GF-D8 (cell line): ENCODE measurements at places on chromosomes 4 and X.

DNA sequence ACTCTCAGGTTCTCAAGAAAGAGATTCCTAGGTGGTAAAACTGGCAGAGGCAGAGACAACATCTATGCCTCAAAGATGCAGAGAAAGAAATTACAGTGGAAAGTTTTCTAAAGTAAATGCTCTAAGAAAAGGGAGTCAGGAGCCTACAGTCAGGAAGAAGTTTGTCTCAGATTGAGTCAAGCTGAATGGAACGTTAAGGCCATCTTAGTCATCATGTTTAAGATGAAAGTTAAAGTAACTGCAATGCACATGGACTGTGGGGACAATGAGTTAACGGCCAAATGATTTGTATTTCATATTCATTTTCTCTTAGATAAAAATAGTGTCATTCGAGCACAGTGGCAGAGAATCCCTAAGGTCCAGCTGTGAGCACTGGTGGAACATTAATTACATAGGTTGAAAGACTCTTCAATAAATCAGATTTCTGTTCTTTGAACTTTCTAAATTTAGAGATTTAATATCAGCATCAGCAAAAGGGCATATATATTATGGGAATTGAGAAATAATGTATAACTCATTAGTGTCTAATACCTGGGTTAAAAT, 384.6 kb downstream of the DTHD1 start:
- DNase-seq: no peak

DNA sequence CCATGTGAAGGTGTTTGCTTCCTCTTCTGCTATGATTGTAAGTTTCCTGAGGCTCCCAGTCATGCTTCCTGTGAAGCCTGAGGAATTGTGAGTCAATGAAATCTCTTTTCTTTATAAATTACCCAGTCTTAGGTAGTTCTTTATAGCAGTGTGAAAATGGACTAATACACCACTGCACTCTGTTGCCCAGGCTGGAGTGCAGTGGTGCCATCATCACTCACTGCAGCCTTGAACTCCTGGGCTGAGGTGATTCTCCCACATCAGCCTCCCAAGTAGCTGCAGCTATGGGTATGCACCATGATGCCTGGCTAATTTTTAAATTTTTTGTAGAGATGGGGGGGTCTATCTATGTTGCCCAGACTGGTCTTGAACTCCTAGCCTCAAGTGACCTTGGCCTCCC, 15.8 kb upstream of the IGFBP7 start:
- DNase-seq: no peak

GRCh38 chr4:119190354-119190753, 22.2 kb upstream of the USP53 start:
- DNase-seq: no peak

DNA sequence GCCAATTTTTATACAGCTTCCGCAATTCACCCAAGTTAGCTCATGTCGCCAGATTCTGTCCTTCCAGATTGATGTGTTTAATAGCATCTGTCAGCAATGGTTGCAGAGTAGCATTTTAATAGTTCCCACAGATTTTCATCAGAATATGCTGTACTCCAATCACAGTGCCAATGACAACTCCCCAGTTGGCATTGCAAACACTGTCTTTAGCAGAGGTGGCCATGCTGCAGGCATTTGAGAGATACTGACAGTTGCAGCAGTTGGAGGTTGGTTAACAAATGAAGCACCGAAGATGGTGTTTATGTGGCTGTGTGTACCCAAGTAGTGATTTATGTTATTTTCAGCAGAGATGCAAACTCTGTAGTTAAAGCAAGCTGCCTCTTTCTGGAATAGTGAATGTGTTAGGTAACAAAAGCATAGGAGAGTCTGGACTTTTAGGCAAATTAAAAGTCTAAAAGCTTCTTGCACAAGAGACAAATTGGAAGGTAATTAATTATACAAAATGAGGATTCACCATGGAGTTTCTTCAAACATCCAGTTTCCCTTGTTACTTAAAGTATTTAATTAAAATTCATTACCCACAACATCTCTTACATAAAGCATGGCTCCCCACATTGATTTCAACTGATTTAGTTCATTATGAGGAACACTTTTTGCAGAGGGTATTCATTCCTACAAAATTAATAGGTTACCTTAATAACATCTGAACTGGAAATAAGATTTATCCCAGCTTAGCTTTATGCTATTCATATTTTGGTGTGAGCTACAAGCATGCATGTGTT, 65.2 kb downstream of the PARM1 start:
- DNase-seq: no peak

DNA sequence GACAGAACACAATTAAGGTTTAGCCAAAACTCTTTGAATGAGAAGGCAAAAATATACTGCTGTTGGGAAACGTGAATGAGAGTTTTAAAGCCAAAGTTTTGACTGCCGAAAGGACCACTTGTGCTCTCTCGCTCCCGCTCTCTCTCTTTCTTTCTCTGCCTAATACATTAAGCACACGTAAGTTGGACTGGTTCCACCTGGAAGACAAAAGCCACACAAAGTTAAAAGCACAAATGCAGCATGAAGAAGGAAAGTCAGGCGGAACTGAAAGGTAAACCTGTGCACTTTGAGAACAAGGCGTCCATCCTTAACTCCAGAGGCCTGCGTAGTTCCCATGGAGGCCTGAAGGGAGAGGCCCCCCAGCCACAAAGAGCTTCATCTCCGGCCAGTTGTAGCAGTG, 1.9 kb downstream of the DCAF12L2 start:
- no peak for DNase-seq

GRCh38 chr4:521636-522330, 22.8 kb downstream of the PIGG start:
- DNase-seq: no peak

DNA sequence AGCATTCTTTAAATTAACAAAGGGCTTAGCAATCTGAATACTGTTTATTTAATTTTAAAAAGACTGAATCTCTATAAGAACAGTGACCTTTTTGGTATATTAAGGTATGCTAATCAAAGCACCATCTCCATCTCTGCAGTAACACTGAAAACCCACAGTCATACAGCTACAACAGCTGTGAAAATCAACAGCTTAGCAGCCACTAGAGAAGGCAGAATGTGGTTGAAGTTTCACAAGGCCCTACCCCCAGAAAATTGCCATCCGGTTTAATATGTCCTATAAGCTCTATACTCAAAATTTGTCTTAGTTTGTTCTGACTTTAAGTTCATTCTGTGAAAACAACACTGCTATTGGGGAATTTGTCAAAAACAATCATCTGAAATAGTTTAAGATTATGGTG, 128.7 kb downstream of the OPHN1 start:
- DNase-seq: no peak

- DNase-seq: no peak
Measured at GRCh38 chr4:101101072-101101471, 246.3 kb downstream of the PPP3CA start.

DNA sequence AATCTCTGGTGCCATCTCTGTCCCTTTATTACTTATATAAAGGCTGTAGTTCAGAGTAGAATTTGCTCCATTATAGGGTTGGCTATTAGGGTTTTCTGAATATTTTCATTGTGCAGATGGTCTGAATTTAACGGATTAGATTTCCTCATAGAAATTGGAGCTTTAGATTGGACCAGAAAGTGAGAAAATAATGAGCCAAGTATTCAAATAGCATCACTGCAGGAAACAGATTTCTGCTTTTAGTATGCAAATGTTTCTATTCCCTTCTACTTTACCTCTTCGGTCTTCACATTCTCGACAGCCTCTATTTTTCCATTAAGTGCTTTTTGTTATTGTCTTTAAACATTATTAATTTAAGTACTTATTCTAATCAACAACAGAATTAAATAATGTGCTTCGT, 55.4 kb downstream of the TRIM2 start:
- no peak for DNase-seq

DNA sequence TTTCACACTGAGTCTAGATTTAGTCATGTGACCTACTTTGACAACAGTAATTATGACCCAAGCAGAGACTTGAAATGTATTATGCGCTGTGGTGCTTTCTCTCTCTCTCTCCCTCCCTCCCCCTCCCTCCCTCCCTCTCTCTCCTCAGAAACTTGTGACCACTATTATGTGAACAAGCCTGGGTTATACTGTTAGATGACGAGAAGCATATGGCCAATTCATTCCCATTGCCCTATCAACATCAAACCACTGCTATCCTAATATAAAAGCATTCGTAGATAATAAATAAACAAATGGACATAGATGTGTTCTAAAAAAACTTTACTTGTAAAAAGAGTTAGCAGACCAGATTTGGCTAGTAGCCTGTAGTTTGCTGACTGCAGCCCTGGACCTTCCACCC, 18.2 kb downstream of the FTHL17 start:
- DNase-seq: no peak

GRCh38 chr4:135371137-135371536, 1169.5 kb upstream of the PABPC4L start:
- DNase-seq: no peak

DNA sequence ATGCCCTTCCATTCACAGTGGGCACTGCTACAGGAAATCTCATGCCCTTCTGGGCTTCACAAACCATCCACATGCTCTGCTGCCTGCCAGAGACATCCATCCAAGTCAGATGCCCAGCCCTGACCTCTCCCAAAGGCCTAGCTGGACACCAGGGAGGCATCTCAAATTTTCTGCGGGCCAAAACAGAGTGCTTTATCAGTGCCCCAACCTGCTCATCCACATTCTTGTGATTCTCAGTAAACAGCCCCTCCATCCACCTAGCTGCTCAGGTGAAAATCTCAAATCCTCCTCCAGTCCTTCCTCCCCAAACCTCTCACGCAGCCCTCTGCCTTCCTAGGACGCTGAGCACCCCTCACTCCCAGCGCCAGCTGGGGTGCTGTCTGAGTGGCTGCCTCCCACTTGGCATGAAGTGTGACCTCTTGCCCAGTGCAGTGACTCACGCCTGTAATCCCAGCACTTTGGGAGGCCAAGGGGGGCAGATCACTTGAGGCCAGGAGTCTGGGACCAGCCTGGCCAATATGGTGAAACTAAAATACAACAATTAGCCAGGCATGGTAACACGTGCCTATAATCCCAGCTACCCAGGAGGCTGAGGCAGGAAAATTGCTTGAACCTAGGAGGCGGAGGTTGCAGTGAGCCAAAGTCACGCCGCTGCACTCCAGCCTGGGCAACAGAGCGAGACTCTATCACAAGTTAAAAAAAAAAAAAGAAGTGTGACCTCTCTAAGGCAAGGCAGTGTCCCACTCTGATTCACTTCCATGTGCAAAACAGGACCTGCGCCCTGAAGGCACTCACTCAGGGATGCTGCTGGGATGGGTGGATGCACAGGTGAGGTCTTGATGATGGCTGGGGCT, 1.7 kb upstream of the AFAP1 start:
- DNase-seq: no peak

- DNase-seq: no peak
Measured at GRCh38 chr4:2417226-2417764, 1.1 kb downstream of the ZFYVE28 start.

DNA sequence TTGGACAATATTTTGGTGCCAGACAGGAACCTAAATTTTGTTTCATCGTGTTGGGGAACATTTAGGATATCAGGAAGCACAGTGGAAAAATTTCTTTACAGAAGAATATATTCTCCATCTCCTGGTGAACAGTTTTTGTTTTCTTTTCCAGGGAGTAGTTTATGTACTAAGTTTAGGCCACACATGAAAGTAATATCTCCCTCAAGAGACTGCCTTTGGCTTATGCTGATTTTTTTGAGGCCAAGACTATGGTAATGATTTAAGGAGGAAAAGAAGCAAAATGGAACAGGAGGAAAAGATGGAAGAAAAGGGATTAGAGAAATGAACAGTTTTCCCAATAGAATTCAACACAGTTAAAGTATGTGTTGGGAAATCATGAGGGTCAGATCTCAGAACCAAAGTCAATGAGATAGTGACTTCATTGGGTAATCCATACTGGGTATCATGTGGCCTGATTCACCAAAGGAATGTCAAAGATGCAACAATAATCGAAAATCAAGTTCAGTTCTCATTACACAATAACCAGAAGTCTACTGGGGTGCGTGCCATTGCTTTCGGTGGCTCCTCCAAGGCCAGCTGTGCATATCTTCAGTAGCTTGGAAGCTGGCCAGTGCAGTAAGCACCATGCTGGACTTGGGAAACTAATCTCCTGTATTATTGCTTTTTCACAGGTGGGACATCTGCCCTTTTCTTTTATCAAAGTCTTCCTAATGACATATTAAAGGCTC, 234.8 kb downstream of the COL25A1 start:
- no peak for DNase-seq

DNA sequence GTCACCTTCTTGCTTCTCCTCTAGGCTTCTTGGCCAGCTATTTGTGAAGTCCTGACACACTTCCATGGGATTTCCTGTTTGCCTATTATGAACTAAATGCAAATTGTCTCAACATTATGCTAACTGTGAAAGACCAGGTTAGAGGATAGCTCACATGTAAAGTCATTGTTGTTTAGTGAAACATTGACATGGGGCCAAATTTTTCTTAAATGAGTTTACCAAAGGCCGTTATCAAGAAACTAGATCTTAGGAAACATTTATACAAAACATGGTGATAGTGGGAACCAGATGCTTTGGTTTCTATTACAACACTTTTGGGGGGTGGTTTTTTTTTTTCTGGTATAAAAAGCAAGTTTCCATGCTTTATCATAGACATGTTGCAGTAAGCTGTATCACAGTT, 466.8 kb upstream of the FAM241A start:
- no peak for DNase-seq

DNA sequence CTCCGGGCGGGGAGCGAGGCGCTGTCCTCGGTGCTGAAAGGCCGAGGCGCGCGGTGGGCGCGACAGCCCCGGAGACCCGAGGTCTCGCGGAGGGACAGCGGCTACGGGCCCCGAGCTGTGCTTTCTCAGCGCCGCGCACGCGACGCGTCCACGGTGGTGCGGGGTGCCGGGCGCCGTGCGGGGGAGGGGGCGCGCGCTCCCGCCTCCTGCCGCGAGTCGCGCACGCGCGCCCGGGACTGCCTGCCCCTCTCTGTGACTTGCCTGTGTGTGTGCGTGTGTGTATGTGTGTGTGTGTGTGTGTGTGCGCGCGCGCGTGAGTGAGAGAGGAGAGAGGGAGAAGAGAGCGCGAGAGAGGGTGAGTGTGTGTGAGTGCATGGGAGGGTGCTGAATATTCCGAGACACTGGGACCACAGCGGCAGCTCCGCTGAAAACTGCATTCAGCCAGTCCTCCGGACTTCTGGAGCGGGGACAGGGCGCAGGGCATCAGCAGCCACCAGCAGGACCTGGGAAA, at the start of gene GRIA2:
GRIA2 (plus strand) TSS at position 358 of the 511 bp plus-strand sequence. CDS start 315 bp downstream, outside the sequence.
- DNase-seq: no peak

DNA sequence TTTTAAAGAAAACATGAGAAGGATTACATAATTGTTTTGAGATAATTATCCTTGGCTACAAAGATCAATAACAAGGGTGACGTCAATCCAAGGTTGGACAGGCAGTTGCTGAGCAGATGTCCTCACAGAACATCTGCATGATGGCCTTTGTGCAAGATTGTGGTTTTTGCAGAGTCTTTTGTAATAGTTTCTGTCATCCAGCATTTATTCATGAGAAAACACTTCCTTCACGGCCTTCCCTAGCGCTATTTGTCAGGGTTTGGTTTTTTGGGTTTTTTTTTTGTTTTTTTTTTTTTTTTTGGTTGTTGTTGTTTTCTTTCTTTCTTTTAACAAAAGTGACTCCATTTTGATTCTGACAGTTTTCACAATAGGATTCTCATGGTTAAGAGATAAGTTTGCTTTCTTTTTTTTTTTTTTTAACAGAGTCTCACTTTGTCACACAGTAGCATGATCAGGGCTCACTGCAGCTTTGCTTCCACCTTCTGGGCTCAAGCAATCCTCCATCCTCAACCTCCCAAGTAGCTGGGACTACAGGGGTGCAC, 31.5 kb upstream of the ELF2 start:
- peak; percentile 97 for DNase-seq

GRCh38 chrX:2632533-2633504, 58.3 kb upstream of the CD99 start:
- DNase-seq: no peak

GRCh38 chr4:109040441-109040840, 262.0 kb downstream of the COL25A1 start:
- no peak for DNase-seq

GRCh38 chr4:7280926-7281690, 88.8 kb downstream of the SORCS2 start:
- DNase-seq: no peak
